NB4 (cell line): ENCODE measurements at places on chromosomes 3 and 15.

DNA sequence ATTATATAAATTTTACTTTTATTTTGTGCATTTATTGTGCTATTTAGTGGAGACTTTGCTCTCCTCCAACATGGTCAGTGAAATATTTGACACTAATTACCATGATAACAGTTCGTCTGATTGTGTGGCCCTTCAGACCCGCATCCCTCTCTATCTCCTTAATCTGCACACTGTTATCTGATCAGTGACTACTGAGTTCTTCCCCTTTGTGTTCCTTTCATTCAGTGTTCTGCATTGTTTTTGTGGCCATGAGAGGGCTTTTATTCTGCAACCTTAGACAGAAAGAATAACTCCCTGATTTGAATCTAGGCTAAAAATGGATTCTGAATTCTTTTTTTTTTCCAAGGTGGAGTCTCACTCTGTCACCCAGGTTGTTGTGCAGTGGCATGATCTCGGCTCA, 11.9 kb upstream of the FMN1 start:
- no peak for DNase-seq

- DNase-seq = peak; percentile 32
Observed at GRCh38 chr3:19644405-19644804, 289.6 kb downstream of the EFHB start.

GRCh38 chr15:51322621-51323296, 15.6 kb downstream of the CYP19A1 start:
- DNase-seq = peak; percentile 69

DNA sequence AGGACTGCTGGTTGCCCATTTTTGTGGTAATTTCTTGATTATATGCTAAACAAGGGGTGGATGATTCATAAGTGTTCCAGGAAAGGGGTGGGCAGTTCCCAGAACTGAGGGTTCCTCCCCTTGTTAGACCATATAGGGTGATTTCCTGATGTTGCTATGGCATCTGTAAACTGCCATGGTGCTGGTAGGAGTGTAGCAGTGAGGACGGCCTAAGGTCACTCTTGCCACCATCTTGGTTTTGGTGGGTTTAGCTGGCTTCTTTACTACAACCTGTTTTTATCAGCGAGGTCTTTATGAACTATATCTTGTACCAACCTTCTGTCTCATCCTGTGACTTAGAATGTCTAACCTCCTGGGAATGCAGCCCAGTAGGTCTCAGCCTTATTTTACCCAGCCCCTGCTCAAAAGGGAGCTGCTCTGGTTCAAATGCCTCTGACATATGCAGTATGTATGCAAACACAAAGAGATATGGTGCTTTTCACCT, 46.2 kb downstream of the C3orf38 start:
- DNase-seq = no peak

- DNase-seq = no peak
Observed at GRCh38 chr15:87906444-87906843, 350.1 kb downstream of the NTRK3 start.

DNA sequence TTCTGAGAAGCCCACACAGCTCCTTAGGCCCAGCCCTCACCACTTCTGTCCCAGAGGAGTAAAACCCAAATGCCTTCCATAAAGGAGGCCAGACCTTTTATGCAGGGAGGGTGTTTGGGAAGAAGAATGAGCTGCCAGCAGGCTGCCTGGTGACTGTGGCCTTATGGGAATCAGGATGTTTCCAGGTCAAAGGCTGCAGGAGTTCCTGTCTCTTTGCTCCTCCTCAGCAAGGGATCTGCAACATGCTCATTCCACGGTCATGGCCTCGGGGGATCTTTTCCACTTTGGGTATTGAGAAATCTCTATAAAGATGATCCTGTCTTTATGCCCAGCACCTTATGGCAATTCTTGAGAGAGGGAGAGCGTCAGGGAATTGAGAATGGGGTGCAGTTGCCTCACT, 25.2 kb upstream of the MAGEF1 start:
- DNase-seq = no peak

- DNase-seq = no peak
Observed at GRCh38 chr3:28867836-28868235, 413.0 kb upstream of the RBMS3 start.

GRCh38 chr3:76039431-76039830, 254.1 kb upstream of the ZNF717 start:
- no peak for DNase-seq

- DNase-seq = no peak
Observed at GRCh38 chr15:88498996-88499395, 31.5 kb downstream of the MRPS11 start.

- peak; percentile 83 for DNase-seq
Observed at GRCh38 chr3:16665282-16665741, 60.1 kb upstream of the DAZL start.

GRCh38 chr15:52800828-52801747, 11.0 kb upstream of the ONECUT1 start:
- no peak for DNase-seq

DNA sequence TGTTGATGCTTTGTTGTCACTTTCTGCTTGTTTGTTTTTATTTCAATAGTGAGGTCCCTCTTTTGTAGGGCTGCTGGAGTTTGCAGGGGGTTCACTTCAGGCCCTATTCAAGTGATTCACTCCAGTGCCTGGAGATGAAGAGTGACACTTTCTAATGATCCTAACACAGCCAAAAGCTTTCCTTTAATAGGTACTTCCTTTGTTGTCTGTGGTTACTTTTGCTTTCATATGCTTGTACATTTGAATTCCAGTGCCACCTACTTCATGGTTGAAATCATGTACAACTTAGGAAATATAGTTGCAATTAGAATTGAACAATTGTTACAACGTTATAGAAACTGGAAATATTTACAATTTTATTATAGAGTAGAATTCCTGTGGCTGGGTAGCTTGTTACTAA, 466.8 kb upstream of the EPHA3 start:
- DNase-seq = no peak

GRCh38 chr3:194184801-194185200, 48.9 kb downstream of the HES1 start:
- DNase-seq = no peak

GRCh38 chr3:175257123-175257522, 398.0 kb downstream of the NAALADL2 start:
- DNase-seq = no peak

DNA sequence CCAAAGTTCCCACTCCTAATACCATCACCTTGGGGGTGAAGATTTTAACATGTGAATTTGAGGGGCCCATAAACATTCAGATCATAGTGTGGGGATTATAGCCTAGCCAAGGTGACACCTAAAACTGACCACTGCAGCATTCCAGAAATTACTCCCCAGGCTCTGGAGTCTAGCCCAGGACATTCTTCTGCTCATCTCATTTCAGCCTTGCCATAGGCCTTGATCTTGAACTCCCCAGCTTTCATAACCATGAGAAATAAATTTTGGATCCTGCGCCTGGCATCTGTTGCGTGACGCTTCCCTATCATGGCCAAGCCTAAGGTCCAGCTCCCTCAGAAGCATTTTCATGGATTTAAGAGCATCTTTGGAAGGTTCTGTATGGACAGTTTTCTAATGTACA, 502.9 kb upstream of the THBS1 start:
- DNase-seq = no peak

DNA sequence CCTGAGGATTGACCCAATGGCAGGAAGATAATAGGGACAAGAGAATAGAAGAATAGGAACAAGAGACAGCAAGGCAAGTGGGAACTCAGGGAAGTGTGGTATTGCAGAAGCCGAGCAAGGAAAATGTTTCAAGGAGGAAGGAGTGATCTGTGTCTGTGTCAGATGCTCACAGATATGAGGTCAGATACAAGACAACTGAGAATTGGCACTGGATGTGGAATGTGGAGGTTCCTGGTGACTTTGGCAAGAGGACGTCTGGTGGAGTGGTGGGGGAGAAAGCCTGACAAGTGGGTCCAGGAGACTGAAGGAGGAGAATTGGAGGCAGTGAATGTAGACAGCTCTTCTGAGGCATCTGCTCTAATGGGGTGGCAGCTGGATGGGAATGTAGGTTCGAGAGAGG, 24.1 kb downstream of the GYG1 start:
- DNase-seq = no peak

DNA sequence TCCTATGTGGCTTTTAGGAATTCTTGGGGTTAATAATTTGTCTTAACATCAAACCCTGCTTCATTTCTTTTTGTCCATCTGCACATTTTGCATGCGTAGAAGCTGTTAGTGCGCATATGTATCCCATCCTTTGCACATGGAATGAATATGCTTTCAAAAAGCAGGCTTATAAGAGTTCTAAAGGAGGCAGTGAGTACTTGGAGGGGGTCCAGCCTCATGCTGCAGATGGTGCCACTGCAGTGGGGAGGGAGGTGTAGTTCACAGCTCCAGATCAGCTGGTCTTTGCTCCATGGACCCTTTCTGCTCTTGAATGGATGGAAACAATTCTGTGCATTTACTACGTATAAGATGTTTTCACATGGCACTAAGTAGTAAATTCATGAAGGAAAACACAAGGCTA, 20.7 kb upstream of the SSR3 start:
- DNase-seq = no peak

GRCh38 chr3:149417174-149417573, 39.7 kb upstream of the TM4SF1 start:
- DNase-seq = no peak

DNA sequence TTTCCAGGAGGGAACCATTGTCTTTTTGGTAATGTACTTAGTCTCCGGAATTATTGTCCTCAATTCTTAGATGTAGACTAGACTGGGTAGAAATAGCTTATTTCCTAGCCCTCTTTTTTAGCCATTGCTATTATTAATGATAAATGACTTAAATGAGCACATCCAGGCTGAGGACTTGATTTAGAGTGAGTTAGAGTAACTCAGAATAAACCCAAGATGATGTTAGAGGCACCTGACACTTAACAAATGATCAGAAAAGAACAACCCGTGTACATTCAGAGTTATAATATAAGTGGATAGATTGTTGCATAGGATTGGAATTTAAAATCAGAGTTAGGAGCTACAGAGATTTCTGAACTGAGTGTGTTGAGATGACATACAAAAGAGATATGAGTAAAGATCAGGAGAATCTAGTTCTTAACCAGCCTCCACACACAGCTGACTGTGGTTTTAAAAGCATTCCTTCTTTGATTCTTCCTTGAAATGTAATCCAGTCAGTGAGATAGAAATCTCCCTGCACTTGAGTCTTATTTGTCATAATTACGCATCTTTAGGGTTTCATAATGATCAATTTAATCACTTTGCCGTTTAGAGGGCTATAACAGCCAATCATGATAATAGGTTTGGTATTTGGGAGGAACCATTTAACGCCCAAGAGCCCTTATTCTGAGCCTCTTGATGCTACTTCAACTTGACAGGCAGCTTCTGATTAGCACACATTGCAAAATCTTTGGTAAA, 366.5 kb downstream of the GAP43 start:
- no peak for DNase-seq

- DNase-seq = no peak
Observed at GRCh38 chr3:59408047-59408624, 358.3 kb upstream of the CFAP20DC start.

DNA sequence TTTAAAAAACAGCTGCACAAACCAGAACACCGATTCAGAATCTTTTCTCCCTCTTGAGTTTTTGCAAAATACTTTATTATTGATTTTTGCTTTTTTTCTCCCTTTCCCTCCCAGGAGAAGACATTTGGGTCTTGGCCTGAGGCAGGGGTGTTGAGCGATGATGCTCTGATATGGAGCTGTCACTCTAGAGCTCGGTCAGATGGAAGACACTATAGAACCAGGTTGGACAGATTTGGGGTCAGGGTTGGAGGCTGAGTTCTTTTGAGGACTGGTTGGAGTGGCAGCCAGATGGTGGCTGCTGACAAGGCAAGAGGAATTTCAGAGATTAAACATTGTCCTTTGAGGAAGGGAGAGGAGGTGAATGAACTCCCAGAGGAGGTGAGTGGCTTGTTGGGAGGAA, 16.9 kb downstream of the CDAN1 start:
- no peak for DNase-seq

DNA sequence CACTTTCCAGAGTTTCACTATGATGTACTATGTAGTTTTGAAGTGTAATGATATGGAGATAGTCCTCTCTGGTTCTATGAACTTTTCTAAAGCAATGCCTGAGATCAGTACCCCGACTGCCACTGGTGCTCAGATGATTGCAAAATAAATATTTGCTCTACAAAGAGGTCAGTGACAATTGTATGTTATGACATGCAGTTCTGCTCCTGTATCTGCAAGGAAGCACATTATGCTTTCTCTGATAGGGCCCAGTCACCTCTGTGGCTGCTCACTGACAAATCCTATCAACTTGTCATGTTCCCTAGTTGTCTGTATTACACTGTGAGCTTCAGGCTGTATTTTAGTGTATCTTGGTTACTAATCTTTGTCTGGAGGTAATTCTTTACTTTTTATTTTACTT, 362.6 kb downstream of the ROBO1 start:
- no peak for DNase-seq

DNA sequence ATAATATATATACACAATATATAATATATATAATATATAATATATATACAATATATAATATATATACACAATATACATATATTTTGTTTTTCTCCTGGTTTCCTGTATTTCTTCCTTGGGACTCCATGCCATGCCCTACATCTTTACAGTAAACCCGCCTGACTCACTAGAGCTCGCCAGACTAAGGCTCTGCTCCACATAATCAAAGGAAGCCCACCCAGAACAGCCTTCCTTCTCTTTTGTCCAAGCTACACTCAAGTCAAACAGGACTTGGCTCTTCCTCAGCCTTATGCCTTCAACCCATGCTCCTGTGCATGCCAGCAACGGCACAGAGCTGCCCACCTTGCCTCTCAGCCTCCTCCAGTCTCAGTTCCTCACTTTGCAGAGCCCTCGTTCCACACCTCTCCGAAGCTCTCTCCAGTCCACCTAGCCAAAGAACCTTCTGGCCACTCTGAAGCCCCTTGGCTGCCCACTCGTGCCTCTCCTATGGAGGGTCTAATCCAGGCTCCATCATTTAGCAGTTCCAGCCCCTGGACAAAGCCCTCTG, 109.1 kb downstream of the RFTN1 start:
- no peak for DNase-seq
